ENCODE measurements at places on chromosomes 7 and 10.

- no peak for DNase-seq
These were observed 186.2 kb upstream of the PDE1C start for GRCh38 chr7:32256376-32256775.

DNA sequence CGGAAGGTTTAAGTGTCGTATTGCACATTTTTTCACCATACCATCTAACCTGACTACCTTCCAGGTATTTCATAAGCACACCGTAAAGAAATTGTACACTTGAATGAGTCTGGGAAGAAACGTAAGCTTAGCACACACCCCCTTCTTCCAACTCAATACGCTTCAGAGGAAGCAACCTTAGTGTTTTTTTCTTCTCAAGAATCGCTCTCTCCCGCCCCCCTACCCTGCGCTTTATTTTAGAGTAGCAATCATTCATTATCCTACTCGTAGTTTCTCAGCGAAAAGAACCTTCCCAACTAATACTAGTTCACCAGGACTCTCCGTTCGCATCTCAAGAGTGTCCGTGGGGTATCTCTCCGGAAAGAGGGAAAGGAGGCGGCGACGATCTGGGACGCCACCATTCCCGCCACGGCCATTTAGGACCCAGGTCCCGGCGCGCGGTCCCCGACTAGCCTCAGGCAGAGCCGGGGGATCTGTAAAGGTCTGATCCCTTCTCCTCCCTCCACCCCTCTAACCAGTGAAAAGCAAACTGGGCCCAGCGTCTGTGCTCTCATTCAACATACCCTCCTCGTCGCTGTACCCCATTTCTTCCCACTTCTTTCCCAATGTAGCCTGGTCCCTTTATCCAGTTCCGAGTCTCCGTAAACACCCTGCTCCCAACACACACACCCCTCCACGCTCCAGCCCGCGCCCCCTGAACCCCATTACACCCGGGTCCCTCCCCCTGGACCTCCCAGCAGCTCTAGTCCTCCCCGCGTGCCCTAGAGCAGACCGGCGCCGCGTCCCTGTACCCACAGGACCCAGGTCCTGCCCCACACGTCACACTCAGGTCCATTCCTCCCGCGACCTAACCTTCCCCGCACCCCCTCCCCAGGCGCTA lies 16.0 kb downstream of the MYOZ1 start:
- DNase-seq: no peak

GRCh38 chr7:69764147-69764546 lies 165.9 kb downstream of the AUTS2 start:
- no peak for DNase-seq

- no peak for DNase-seq
These were observed 25.1 kb downstream of the UPP1 start for GRCh38 chr7:48114115-48114514.

- DNase-seq: no peak
These were observed 147.1 kb upstream of the LYZL1 start for GRCh38 chr10:29141761-29142160.

DNA sequence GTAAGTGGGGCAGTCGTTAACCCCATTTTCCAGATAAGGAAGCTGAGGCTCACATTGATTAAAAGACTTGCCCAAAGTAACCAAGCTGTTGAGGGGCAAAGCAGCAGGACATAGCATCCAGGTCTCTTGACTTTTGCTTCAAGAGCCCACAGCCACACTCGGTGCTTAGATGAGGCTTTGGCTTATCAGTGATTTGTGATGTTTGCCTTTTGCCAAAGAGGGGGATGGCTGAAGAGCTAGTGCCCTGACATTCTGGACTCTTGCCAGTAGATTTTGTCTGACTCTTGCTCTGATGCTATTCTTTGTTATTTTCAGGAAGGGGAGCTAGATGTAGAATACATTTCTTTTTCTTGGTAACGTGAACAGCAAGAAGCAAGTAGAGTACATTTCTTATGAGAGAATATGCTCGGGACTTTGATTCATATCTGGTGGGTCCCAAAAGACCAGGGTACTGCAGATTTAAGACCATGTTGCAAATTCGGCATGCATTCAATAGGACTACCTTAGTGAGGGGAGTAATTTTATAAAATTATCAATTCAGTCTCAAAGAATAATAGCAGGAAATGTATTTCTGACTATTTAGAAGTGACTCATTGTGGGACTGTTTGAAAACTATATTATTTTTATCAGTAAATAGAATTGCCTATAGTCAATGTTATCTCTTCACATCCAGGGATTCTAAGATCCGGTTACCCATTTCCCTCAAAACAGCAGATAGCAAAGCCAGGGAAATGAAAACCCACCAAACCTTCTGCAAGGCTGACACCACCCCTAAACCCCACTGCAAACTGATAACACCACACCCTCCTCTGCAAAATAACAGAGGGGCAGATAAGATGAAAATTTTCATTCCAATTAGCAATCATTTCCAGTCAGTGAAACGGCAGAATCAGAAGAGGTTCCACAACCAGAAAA lies 180.0 kb upstream of the BMPER start:
- no peak for DNase-seq

DNA sequence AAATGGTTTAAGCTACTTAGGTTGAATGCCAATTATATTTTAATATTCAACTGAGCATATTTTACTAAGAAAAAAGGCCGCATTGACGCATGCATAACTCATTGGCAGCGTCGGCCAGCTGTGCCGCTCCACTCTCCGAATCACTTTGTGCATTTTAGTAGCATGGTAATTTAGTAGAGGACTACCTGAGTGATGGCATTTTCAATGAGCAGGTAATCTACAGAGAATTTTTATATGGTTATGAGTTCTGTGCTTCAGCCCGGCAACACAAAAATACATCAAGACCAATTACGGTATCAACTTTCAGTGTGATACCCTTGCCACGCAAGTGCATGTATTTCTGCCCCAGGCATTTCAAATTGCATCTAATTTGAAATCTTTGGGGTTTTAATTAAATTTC lies 247.2 kb downstream of the EBF3 start:
- no peak for DNase-seq

GRCh38 chr10:71077796-71078453 lies 134.4 kb upstream of the UNC5B start:
- DNase-seq: no peak

DNA sequence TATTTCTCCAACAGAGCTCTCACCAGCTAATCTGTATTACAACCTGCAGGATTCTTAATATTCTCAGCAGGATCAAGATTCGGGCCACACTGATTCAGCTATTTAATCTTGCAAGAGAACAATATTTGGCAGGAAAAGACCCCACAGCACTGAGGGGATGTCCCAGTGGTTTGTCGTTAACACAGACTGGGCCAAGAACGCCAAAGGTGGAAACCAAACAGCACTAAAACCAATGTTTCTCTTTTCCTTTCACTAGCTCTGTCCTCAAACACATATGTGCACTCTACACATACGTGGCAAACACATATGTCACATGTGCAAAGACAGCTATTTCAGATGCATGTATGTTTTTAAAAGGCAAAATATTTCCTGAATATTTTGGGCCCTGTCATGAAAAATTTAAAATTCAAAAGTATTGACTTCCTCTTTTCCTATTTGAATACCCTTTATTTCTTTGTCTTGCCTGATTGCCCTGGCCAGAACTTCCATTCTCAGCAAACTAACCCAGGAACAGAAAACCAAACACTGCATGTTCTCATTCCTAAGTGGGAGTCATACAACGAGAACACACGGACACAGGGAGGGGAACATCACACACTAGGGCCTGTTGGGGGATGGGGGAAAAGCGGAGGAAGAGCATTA lies 51.7 kb upstream of the NEBL start:
- no peak for DNase-seq

DNA sequence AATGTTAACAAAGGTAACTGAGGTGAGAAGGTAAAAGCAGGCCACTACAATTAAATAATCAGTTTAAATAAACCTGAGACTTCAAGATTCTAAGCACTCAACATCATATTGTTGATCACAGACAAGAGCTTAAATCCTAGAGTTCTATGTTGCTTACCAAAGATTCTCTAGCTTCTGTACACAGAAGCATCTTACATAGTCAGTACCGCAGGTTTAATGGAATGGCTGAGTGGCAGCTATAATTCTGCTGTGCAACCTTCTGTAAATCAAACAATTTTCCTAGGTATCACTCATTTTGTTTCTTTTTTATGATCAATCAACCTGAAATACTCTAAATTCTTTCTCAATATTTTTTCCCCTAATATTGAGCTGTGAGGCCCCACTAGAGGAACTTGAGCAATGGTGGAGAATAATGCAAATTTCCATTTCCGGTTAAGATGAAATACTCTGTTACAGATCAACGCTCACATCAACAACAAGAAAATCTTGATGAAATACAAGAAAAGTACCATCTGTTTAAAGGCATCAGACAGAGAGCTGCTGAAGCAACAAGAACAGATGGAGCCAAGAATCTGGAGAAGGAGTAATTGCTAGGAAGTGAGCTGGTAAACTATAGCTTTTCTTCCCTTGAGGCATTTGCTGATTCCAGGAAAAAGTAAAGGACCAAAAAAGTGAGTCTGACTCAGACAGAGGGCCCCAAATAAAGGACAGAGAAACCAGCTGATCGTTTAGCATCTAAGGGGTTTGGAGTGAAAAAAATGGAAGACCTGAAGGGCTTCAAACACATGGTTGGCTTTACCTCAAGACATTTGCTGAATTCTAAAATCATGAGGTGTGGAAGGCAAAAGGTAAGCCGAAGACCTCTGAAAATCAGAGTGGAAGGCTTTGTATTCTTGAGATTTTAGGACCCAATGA lies 22.6 kb downstream of the PNPLA8 start:
- no peak for DNase-seq

DNA sequence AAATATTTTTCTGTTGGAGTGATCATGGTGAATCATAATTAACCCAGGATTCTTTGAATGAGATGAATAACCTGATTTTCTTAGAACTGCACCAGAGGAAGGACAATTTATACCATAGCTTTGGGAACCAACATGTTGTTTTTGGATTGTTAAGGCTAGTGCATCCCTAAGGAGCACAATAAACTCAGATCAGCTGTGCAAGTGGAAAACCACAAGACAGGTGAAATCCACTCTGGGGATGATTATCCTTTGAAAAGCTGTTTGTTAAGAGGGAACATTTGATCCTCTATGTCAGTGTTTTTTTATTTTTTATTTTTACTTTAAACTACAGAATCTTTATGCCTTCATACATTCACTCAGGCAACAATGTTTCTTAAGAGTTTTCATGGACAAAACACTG lies 232.1 kb upstream of the PCLO start:
- DNase-seq: no peak

- no peak for DNase-seq
These were observed 532.0 kb downstream of the GATA3 start for GRCh38 chr10:8586504-8586903.

GRCh38 chr7:77444123-77444522 lies 28.0 kb upstream of the GSAP start:
- DNase-seq: no peak

- DNase-seq: peak; percentile 13
These were observed 1.5 kb downstream of the DUSP5 start for GRCh38 chr10:110498982-110499795.

DNA sequence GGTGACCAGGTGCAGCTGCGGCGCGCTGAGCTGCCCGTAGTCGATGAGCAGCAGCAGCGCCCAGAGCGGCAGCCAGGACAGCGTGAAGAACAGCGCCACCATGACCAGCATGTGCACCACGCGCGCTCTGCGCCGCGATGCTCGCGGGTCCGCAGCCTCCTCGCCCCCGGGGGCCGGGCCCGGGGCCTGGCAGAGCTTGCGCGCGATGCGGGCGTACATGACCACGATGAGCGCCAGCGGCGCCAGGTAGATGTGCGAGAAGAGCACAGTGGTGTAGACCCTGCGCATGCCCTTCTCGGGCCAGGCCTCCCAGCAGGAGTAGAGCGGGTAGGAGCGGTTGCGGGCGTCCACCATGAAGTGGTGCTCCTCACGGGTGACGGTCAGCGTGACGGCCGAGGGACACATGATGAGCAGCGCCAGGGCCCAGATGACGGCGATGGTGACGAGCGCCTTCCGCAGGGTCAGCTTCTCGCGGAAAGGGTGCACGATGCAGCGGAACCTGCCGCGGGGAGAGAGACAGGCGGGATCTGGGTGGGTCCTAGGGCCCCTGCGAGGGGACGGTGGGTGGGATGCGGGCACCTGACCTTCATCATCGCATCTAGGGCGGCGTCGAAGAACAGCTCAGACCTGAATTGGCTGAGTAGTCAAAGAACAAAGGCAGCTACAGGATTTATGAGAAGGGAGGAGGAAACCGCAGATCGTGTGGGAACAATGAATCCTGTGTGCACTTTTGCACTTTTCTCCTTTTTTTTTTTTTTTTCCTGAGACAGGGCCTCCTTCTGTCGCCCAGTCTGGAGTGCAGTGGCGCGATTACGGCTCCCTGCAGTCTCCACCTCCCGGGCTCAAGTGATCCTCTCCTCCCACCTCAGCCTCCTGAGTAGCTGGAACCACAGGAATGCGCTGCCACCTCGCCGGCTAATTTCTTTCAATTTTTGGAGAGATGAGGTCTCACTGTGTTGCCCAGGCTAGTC lies 22.4 kb upstream of the PPA1 start:
- no peak for DNase-seq

- no peak for DNase-seq
These were observed 195.4 kb downstream of the MAD1L1 start for GRCh38 chr7:2037301-2037807.

- no peak for DNase-seq
These were observed 38.7 kb downstream of the GNA12 start for GRCh38 chr7:2805213-2805944.

GRCh38 chr10:22619101-22619500 lies 95.3 kb downstream of the PIP4K2A start:
- DNase-seq: no peak

GRCh38 chr10:33363106-33363505 lies 28.6 kb upstream of the NRP1 start:
- no peak for DNase-seq

- DNase-seq: no peak
These were observed 65.2 kb upstream of the FEZF1 start for GRCh38 chr7:122369756-122370155.

DNA sequence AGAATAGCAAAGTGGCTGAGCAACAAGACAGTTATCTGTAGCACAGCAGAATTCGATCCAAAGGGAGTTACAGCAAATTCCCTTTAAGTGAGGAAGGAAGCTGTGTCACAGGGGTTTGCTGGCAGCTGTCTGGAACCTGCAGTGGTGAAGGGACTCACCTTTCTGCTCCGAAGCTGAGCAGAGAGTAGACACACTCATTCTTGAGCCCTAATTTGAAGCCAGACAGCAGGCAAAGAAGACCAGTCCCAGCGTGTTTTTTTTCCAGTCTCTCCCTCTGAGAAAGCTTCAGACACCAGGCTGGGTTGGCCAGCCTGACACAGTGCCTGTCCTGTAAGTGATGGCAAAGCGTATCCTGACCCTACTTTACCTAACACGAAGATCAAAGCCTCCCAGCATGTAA lies 210.7 kb downstream of the TRIL start:
- DNase-seq: no peak

GRCh38 chr7:132394283-132395198 lies 181.7 kb downstream of the PLXNA4 start:
- no peak for DNase-seq
